Spinal cord (tissue), 10 donors: ENCODE measurements at places on chromosomes 13 and 19.
A peak's percentile ranks its signal among the peaks of the same experiment; 100 is the strongest.

DNA sequence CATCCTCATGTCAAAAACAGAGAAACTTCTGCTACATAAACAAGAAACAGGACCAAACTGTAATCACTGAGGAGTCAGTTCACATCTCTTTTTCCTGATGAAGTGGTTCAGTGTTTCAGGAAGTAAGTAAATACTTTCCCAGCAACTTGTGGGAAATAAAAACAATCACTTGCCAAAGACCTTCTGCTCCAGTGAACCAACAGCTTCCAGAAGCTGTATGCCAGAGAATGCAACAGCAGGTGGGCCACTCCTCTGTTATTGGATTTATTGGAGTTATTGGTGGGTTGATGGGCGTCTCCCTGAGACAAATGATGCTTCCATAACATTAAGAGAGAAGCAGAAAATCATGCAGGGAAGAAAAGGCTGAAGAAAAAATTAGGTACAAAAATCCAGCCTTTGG, 9.9 kb downstream of the SLC6A16 start:
- DNase-seq: no peak

GRCh38 chr19:36527341-36527740, 730 bp downstream of the ZNF260 start:
- no peak for DNase-seq

- no peak for DNase-seq
Measured at GRCh38 chr19:12237143-12237839, 57.4 kb downstream of the ZNF44 start.

GRCh38 chr19:507286-508203, at the start of gene TPGS1:
TSS of gene TPGS1 (plus strand) at chr19:507497. CDS start at chr19:507507, 10 bp downstream.
- peak; percentile 100 for DNase-seq

DNA sequence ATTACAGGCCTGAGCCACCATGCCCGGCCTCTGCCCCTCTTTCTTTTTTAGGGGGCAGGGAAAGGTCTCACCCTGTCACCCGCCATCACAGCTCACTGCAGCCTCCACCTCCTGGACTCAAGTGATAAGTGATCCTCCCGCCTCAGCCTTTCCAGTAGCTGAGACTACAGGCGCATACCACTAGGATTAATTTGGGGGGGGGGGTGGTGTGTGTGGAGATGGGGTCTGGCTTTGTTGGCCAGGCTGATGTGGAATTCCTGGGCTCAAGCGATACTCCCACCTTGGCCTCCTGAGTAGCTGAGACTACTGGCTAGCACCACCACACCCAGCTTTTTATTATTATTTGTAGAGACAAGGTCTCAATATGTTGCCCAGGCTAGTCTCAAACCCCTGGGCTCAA, 4.2 kb downstream of the APOE start:
- DNase-seq: no peak

- no peak for DNase-seq
Measured at GRCh38 chr19:13825489-13826441, 30.5 kb downstream of the ZSWIM4 start.

DNA sequence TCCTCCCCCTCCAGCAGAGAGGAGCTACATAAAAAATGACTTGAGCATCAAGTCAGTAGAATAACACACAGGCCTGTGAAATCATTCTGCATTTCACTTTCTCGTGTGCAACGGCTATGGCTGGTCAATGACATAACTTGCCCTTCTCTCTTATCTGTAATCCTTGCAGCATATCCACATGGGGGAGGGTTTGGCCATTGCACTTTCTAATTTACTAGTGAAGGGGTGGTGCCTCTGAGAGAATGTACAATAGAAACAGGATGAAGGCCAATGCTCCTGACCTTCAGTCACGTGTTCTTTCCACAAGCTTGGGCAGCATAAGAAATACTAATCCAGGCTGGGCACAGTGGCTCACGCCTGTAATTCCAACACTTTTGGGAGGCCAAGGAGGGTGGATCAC, 641.0 kb upstream of the ARGLU1 start:
- DNase-seq: no peak

DNA sequence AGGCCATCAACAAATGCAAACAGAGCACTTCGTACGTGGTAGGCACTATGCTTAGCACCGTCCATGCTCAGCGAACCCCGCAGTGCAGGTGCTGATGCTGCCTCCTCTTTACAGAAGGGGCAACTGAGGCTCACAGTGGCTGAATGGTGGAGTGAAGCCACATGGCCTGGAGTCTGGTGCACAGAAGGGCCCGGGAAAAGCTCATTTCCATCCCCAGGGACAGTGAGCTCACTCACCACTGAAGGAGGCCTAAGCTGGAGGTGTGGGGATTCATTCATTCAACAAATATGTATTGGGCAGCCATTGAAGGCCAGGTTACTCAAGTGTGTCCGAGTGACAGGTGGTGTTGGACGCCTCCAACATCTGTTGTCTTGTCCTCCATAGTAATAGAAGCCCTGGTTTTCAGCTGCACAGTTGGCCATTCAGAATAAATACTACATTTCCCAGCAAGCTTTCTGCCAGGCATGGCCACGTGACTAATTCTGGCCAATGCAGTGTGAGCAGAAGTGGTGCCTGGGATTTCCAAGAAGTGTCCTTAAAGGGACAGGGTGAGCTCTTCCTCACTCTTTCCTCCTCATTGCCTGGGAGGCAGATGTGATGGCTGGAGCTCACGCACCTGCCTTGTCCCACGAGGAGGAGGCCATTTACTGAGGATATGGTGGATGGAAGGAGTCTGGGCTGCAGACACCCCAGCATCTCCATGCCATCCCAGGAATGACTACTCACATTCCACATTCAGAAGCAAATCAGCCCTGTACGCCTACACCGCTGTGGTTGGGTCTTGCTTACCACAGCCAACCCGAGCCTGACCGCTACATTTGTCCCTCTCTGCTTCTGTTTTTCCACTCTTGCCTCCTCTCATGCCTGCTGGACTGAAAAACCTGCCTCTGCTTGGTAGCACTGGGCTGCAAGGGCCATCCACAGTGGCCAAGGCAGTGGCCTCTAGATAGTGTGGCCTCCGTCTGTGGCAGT, 2.3 kb upstream of the ZNRF4 start:
- no peak for DNase-seq

GRCh38 chr19:51372649-51373504, at the start of gene NKG7:
TSS of gene NKG7 (minus strand) at chr19:51372654. CDS start at chr19:51372535, 119 bp downstream.
- DNase-seq: no peak

DNA sequence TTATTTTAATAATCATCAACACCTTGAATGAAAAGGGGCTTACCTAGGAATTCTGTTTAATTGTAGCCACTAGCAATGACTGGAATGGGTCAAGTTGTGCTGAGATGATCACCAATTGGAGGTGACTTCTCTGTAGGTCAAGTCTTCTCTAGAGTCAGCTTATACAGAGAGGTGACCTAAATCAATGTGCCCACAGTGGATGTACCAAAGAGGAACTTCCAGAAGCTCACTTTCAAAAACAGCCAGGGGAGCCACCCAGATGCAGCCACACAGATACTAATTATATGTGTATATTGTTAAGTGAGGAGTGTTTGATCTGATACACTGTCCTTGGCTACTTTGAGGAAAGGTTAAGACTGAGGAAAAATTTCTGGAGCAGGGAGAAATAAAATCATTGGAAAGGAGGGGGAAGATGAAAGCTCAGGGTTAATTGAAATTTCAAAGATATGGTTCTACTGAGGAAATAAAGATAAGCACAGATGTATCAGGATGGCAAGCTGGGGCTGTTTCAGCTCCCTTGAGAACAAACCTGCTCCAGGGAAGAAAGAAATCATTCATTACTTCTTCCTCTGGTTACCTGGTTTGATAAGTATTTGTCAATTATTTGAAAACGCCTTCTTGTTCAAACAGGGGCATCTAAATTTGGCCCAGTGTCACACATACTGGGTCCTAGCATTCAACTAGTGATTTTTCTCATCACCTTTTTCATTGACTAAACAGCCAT, 5.1 kb downstream of the GPR183 start:
- no peak for DNase-seq

DNA sequence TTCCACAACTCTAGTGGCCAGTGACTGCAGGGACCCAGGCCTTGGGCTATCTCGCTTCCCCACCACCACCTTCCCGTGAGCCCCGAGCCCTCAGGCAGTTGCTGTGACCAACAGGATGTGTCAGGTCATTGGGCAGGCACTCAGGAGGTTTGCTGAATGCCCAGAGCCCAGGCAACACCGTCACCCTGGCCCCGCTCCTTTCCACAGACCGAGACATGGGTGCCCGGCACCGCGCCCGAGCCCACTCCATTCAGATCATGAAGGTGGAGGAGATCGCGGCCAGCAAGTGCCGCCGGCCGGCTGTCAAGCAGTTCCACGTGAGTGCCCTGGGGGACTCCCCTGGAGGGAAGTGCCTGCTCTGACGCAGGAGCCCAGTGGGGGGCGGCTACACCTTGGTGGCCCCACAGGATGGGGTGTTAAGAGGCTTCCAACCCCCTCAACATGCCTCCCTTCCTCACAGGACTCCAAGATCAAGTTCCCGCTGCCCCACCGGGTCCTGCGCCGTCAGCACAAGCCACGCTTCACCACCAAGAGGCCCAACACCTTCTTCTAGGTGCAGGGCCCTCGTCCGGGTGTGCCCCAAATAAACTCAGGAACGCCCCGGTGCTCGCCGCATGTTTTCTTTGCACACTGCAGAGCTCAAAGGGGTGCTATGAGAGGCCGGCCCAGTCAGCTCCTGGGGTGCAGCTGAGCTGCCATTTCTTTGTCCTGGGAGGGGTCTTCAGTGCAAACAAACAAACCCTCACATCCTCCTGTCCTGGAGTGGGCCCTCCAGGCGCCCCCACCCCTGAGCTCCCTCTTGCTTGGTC, 3.2 kb downstream of the RPL18A start:
- no peak for DNase-seq

DNA sequence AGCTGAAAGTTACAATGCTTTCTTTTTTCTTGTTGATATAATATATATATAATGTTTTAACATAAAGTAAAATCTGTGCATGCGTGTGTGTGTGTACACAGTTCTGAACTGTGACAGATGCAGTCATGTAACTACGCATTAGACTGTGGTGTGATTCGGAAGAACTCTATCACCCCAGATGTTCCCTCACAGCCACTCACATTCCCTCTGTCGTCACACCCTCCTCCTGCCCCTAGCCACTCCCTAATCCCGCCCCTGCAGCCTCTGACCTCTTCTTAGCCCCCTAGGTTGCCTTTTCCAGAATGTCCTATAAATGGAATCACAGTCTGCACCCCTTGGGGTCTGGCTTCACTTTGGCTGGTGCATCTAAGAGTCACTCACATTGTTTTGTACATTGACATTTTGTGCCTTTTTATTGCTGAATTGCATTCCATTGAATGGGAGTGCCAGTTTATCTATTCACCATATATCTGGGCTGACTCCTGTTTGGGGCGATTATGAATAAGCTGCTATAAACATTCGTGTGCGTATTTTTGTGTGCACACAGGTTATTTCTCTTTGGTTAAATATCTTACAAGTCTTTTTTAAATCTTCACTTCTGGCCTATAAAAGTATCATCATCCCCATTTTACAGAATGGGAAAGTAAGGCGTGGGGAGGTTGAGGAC, 20.4 kb downstream of the DHRS12 start:
- DNase-seq: no peak

DNA sequence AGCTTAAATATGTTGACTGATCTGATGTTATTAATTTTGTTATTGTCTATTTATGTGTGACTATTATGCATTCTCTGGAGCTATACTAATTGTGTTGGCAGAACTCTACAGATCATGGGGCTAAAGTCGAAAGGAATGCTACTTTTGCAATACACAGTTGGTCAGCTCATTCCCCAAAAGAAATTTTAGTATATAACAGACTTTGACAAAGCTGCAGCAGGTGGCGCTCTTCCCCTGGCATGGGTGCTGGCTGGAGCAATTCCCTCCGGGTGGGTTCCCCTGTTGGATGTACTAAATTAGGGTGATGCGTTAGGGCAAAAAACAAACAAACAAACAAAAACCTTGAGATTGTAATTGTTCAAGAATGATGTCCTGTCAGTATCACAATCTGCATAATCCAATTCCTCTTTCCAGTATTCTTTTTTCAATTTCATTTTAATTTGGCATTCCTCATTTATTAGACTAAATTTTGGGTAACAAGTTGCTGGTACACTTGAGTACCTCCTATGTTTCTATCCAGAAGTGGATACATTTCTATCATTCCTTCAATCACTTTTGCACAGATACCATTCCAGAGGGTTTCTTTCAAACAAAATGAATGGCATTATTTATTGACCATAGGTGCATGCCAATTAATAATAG, 322.8 kb upstream of the EDNRB start:
- no peak for DNase-seq

GRCh38 chr19:18637673-18638630, 1.1 kb downstream of the KLHL26 start:
- DNase-seq: peak; percentile 28

DNA sequence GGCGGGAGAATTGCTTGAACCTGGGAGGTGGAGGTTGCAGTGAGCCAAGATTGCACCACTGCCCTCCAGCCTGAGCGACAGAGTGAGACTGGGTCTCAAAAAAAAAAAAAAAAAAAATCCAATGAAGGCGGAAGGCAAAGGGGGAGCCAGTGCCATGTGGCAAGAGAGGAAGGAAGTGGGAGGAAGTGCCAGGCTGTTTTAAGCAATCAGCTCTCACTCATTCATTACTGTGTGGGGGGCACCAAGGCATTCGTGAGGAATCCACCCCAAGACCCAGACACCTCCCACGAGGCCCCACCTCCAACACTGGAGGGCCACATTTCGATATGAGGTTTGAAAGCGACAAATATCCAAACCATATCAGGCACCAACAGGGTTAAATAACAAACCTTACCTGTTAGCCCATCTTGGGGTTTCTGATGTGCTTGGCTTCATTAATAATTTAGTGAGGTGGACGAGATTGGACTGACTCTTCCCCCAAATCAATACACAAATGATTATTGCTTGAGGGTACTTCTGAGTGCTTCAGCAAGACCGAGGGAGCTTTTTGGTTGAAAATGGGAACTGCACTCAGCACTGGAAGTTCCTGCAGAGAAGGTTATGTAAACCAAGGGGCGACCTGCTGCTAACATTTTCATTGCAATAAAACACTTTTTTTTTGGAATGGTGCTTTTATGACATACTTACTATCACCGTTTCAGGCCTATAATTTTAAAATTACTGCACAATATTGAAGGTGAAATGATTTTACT, 7.5 kb upstream of the LRP3 start:
- no peak for DNase-seq

GRCh38 chr13:110575322-110576069, 14.0 kb upstream of the RAB20 start:
- no peak for DNase-seq

DNA sequence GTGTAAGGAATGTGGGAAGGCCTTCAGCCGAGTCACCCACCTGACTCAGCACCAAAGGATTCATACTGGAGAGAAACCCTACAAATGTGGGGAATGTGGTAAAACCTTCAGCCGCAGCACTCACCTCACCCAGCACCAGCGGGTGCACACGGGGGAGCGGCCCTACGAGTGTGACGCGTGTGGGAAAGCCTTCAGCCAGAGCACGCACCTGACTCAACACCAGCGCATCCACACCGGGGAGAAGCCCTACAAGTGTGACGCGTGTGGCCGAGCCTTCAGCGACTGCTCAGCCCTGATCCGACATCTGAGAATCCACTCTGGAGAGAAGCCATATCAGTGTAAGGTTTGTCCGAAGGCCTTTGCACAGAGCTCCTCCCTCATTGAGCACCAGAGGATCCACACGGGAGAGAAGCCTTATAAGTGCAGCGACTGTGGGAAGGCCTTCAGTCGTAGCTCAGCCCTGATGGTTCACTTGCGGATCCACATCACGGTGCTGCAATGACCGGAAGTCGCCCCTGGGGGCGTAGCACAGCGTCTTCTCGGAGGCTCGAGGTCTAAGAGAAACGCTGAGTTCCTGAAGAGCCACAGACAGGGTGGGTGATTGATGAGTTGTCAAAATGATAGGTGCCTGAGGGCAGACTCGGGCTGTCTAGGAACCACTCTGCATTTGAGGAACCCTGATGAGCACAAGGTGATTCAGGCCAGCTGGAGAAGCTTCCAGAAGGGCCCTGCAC, 12.2 kb downstream of the ZSCAN22 start:
- no peak for DNase-seq

GRCh38 chr19:50718255-50719118, 1.1 kb downstream of the SHANK1 start:
- DNase-seq: peak; percentile 56
